Esophagus muscularis mucosa (tissue), 4 donors: ENCODE measurements at places on chromosomes 12 and 14. TPM values are rescaled to one million over a fixed set of nuclear protein-coding genes. Genes with fewer than 3 reads are reported as not detected.
A peak's percentile ranks its signal among the peaks of the same experiment; 100 is the strongest.

DNA sequence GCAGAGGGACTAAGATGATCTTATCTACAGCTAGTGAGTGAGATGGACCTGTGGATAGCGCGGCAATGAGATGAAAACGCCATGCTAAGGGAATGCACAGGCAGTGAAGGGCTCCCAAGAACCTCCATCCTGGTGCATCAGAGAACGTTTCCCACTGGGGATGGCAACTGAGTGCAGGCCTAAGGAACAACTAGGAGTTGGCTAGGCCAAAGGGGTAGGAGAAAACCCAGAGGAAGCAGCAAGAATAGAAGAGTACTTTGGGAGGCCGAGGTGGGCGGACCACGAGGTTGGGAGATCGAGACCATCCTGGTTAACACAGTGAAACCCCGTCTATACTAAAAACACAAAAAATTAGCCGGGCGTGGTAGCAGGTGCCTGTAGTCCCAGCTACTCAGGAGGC, 24.6 kb upstream of the BATF start:
- H3K27ac ChIP-seq = no peak overlapping the region
- no peaks in the 10 kb centered on the region for H3K36me3 ChIP-seq
- no peak overlapping the region for H3K4me3 ChIP-seq
- peak; percentile 79 for DNase-seq
- H3K27me3 ChIP-seq = no peaks in the 10 kb centered on the region
- H3K4me1 ChIP-seq = no peaks in the 10 kb centered on the region

INSM2 gene
- total RNA-seq = not detected

DNA sequence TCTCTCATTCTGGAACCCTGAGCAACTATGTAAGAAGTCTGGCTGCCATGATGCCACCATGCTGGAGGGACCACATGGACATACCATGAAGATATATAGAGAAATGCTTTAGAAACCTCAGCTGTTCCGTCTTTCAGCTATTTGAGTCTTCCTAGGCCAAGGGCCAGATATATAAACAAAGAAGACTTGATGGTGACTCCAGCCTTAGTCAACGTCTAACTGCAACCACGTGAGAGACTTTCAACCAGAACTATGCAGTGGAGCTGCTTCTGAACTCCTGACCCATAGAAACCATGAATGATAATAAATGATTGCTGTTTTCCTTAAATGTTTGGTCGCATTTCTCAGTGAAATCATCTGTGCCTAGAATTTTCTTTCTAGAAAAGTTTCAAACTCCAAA, 20.0 kb upstream of the KITLG start:
- H3K36me3 ChIP-seq = no peaks in the 10 kb centered on the region
- no peak overlapping the region for H3K4me3 ChIP-seq
- H3K4me1 ChIP-seq = no peaks in the 10 kb centered on the region

GRCh38 chr12:26226629-26227360, 31.4 kb downstream of the SSPN start:
- H3K27ac ChIP-seq = peak overlapping the region; percentile 84
- no peaks in the 10 kb centered on the region for H3K36me3 ChIP-seq
- no peaks in the 10 kb centered on the region for H3K27me3 ChIP-seq
- peaks cover 19% of the 10 kb centered on the region for H3K4me1 ChIP-seq
- H3K4me3 ChIP-seq = peak overlapping the region; percentile 54

PRIMA1 gene
- 23.7 TPM for total RNA-seq

ADAM21 gene
- 0.26 TPM for total RNA-seq

DNA sequence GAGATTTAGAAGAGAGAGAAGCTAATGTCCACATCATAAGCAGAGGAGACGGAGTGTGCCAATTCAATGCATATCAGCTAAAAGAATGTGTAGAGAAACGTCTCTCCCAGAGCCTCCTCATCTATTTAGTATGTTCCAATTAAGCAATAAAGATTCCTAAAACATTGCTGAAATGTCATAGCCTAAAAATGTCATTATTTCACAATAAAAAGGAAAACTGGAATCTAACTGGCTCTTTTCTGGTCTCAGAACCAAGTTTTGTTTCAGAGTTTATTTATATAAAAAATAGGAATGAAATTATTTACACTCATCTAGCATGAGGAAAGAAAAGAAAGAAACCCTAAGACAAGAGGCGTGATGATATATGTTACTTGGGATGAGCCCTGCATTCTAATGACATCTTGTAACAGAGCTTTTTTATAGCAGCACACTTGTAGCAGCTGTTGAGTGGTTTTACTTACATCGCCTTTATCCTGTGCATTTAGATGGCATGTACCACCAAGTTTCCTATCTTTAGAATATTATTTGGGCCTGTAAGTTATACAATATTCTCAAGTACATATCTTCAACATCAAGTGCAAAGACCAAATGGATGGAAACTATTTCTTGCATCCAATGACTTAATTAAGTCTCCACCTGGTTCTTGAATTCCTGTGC, 266.3 kb upstream of the PRKD1 start:
- H3K36me3 ChIP-seq = no peaks in the 10 kb centered on the region
- H3K4me3 ChIP-seq = no peak overlapping the region

- H3K4me3 ChIP-seq = no peak overlapping the region
- no peaks in the 10 kb centered on the region for H3K36me3 ChIP-seq
- no peak overlapping the region for H3K27ac ChIP-seq
- no peaks in the 10 kb centered on the region for H3K4me1 ChIP-seq
- DNase-seq = no peak
These were observed 65.9 kb downstream of the RNFT2 start for GRCh38 chr12:116804051-116804450.

GRCh38 chr12:11545484-11546330, 103.8 kb upstream of the ETV6 start:
- peaks cover 45% of the 10 kb centered on the region for H3K4me1 ChIP-seq
- H3K4me3 ChIP-seq = no peak overlapping the region
- no peaks in the 10 kb centered on the region for H3K27me3 ChIP-seq
- H3K27ac ChIP-seq = peak overlapping the region; percentile 69
- no peak for DNase-seq

DNA sequence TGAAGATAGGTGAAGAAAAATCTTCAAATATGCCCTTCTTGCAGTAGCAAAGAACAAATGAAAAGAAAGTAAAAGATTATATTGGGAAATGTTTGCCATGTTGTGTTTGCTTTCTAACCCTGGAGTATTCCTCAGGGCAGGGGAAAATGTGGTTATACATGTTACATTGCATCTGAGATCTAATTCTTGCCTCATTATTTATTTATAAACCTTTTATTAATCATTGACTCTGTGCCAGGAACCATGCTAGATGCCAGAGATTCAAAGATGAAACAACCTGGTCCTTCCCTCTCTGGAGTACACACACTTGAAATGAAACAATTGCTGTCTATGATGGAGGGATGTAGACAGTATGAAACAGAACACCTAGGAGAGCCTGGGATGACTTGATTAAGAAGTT, 128.1 kb upstream of the HMGA2 start:
- H3K36me3 ChIP-seq = no peaks in the 10 kb centered on the region
- H3K4me1 ChIP-seq = peaks cover 10% of the 10 kb centered on the region
- no peak overlapping the region for H3K4me3 ChIP-seq
- H3K27me3 ChIP-seq = no peaks in the 10 kb centered on the region
- no peak for DNase-seq

DNA sequence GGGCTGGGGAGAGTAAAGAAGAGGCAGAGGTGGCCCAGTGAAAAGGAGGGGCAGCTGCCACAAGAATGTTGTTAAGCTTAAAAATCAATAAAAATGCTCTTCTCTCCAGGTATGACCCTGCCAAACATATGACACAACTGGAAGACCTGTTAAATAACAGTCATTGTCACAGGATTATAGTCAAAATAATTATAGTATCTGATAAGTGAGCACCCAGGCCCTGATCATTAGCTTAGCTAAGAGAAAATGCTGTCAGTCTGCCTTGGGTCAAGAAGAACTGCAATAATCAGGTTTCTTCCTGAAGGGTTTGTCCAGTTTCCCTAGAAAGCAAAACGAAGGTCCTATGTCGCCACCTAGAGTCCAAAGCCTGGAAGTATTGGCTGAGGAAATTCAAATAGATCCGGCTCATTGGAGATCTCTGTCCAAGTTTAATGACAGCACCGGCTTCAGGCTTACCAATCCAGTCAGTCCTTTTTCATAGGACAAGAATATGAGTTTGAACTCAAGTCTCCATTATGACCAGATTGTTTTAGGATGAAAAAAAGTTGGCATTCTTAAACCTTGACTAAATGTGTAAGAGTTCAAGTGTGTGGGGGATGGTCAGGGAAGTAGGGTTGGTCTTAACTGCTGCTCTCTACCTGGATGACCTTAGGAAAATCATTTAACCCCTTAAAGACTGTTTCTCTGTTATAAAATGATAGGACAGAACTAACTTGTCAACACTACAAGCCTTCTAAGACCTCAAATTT, 22.5 kb upstream of the NKX2-8 start:
- H3K36me3 ChIP-seq = no peaks in the 10 kb centered on the region
- H3K4me3 ChIP-seq = no peak overlapping the region
- no peaks in the 10 kb centered on the region for H3K4me1 ChIP-seq
- DNase-seq = peak; percentile 42
- peaks cover 6% of the 10 kb centered on the region for H3K27me3 ChIP-seq

SLC39A9 gene
- 37.6 TPM for total RNA-seq

GRCh38 chr12:50082644-50083043, 2.5 kb upstream of the SMARCD1 start:
- peaks cover 12% of the 10 kb centered on the region for H3K36me3 ChIP-seq
- no peak overlapping the region for H3K27ac ChIP-seq
- DNase-seq = no peak
- H3K4me3 ChIP-seq = no peak overlapping the region
- H3K27me3 ChIP-seq = no peaks in the 10 kb centered on the region
- peaks cover 22% of the 10 kb centered on the region for H3K4me1 ChIP-seq

NPFF gene
- total RNA-seq = not detected

DNA sequence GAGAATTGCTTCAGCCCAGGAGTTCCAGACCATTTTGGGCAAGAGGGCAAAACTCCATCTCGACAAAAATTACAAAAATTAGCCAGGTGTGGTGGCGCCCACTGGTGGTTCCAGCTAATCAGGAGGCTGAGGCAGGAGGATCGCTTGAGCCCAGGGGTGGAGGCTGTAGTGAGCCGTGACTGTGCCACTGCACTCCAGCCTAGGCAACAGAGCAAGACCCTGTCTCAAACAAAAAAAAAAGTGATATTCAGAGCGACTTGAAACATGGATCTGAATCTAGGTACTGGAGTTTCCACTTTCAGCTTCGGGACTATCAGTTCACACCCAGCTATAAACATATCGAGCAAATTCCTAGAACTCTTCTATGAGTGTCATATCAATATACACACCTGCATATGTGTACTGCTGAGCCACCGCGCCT, 16.3 kb upstream of the RNF34 start:
- H3K4me1 ChIP-seq = no peaks in the 10 kb centered on the region
- no peak overlapping the region for H3K27ac ChIP-seq
- H3K36me3 ChIP-seq = no peaks in the 10 kb centered on the region
- no peak overlapping the region for H3K4me3 ChIP-seq

GRCh38 chr12:111767362-111768158, 827 bp downstream of the ALDH2 start:
- peak overlapping the region; percentile 85 for H3K4me3 ChIP-seq
- peaks cover 62% of the 10 kb centered on the region for H3K4me1 ChIP-seq
- peak overlapping the region; percentile 87 for H3K27ac ChIP-seq
- no peaks in the 10 kb centered on the region for H3K27me3 ChIP-seq
- peaks cover 8% of the 10 kb centered on the region for H3K36me3 ChIP-seq

RD3L gene
- not detected for total RNA-seq

PLEKHA5 gene
- 50.7 TPM for total RNA-seq

TBC1D30 gene
- total RNA-seq = 1.9 TPM

DNA sequence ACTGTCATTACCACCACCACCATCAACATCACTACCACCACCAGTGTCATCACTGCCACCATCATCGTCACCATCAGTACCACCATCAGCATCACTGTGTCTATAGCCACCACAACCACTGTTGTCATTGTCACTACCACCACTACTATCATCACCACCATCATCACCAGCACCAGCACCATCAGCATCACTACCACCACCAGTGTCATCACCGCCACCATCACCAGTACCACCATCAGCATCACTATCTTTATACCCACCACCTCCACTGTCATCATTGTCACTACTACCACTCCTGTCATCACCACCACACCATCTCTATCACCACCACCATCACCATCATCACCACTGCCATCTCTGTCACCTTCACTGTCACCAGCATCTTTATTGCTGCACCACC, 60.6 kb downstream of the BEGAIN start:
- H3K36me3 ChIP-seq = peaks cover 53% of the 10 kb centered on the region
- no peaks in the 10 kb centered on the region for H3K4me1 ChIP-seq
- peak; percentile 92 for DNase-seq
- H3K4me3 ChIP-seq = no peak overlapping the region
- H3K27ac ChIP-seq = no peak overlapping the region

DNA sequence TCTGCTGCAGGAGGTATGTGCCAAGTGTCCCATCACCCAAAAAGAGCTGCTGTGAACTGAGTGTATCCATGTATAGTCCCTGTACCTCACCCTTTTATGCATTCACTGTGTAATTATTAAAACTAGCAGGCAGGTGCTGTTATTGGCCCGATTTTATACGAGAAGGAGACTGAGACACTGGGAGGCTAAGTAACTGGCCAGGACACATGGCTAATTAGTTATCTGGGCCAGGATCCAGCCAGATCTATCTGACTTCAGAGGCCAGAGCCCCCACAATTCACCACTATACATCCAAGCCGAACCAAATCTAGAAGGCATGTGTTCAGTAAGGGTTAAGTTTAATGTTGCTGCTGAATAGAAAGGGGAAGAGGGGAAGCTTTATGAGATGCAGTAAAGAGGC, 73.4 kb downstream of the FRMD6 start:
- DNase-seq = no peak
- no peaks in the 10 kb centered on the region for H3K4me1 ChIP-seq
- H3K27ac ChIP-seq = no peak overlapping the region
- H3K27me3 ChIP-seq = no peaks in the 10 kb centered on the region
- H3K4me3 ChIP-seq = no peak overlapping the region
- H3K36me3 ChIP-seq = peaks cover 77% of the 10 kb centered on the region

TTC7B gene
- total RNA-seq = 148 TPM

GRCh38 chr14:60242429-60242828, 6.6 kb upstream of the PPM1A start:
- no peak for DNase-seq
- no peaks in the 10 kb centered on the region for H3K27me3 ChIP-seq
- H3K4me3 ChIP-seq = no peak overlapping the region
- H3K36me3 ChIP-seq = no peaks in the 10 kb centered on the region
- H3K4me1 ChIP-seq = peaks cover 4% of the 10 kb centered on the region

DNA sequence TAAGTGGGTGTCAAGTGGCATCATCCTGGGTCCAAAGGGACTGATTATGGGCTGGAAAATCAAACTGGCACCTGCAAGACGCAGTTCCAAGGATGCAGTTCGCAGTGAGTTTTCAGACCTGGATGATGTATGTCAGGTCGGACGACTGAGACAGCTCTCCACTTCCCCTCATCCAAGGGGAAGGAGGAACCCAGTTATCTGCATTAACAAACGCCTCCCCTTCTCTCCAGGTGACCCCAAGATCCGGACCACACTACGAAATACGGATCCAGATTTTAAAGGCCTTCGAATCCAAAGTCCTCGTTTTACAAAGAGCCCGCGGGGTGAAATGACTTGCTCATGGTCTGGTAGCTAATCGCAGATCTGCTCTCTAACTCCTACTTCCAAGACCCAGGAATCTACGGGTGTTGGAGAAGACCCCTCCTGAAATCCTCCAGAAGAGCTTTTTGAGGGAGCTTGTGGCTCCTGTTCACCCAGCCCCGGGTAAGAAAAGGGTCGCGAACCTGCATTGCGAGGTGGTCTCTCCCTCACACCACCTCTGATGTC, 460 bp upstream of the SYNE2 start:
- no peak for DNase-seq
- H3K27ac ChIP-seq = peak overlapping the region; percentile 91
- H3K4me3 ChIP-seq = peak overlapping the region; percentile 95
- no peaks in the 10 kb centered on the region for H3K36me3 ChIP-seq
- H3K27me3 ChIP-seq = no peaks in the 10 kb centered on the region
